ENCODE measurements at places on chromosomes 6 and 20. TPM values are rescaled to one million over a fixed set of nuclear protein-coding genes. Genes with fewer than 3 reads are reported as not detected.

Gene MAP3K7
- 31.8 TPM for polyA plus RNA-seq

Gene KCNK5
- 31.4 TPM for polyA plus RNA-seq

Gene SAMD5
- 32.8 TPM for polyA plus RNA-seq

Gene SLC35F1
- 5.1 TPM for polyA plus RNA-seq

Gene STMN3
- 23.1 TPM for polyA plus RNA-seq

Gene ENTPD6
- 106 TPM for polyA plus RNA-seq
